ENCODE measurements at places on chromosomes 11 and 22.

DNA sequence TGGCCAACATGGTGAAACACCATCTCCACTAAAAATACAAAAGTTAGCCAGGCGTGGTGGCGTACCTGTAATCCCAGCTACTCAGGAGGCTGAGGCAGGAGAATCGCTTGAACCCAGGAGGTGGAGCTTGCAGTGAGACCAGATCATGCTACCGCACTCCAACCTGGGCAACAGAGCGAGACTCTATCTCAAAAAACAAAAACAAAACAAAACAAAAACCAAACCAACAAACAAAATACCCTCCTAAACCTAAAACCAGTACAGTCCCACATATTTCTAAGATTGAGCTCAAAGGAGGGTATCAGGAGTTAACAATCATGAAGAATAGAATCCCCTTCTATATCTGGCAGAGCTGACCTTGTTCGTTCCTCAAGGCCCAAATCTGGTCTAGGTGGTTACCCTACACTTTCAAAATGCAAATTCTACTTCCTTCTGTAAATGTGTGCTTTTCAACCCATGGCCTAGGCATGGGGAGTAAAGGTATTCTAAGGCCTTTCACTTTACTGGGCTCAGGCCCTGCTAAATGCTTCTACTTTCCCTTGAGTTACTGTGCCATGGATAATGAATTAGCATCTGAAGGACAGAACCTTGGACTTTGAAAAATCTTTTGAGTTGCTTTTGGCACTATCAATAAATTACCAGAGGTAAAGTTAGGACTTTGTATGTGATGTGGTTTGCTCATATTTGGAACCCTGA lies 10.4 kb upstream of the PPP2R1B start:
- DNase-seq, result peak; percentile 62

DNA sequence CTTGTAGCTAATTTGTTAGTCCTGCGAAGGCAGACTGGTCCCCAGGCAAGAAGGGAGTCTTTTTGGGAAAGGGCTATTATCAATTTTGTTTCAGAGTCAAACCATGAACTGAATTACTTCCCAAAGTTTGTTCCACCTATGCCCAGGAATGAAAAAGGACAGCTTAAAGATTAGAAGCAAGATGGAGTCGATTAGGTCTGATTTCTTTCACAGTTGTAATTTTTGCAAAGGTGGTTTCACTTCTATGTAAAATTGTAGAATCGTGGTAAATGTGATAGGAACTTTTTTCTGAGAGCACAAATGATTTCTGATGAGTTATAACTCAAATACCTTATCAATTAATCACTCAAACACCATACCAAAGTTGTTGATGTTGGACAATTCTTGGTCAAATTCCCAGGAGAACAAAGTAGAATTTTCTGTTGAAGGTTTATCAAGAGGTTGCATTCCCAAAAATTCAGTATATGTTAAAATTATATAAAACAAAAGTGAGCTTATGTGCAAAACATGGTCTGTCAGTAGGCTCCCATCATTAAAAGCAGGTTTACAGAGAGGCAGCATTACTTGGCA lies 2.9 kb upstream of the CTSC start:
- DNase-seq, result no peak

- no peak for DNase-seq
Observed at GRCh38 chr11:100629671-100630070, 57.4 kb upstream of the ARHGAP42 start.

GRCh38 chr11:120524536-120525085 lies 13.1 kb downstream of the GRIK4 start:
- DNase-seq, result no peak

GRCh38 chr22:20213833-20214708 lies 54.0 kb downstream of the RTN4R start:
- no peak for DNase-seq

- no peak for DNase-seq
Observed at GRCh38 chr11:121163658-121164308, 62.7 kb downstream of the TECTA start.

- DNase-seq, result no peak
Observed at GRCh38 chr11:35058669-35059434, 80.1 kb upstream of the CD44 start.

GRCh38 chr11:40166892-40167291 lies 1292.6 kb downstream of the LRRC4C start:
- no peak for DNase-seq

- DNase-seq, result no peak
Observed at GRCh38 chr11:30786256-30787110, 200.3 kb upstream of the MPPED2 start.

DNA sequence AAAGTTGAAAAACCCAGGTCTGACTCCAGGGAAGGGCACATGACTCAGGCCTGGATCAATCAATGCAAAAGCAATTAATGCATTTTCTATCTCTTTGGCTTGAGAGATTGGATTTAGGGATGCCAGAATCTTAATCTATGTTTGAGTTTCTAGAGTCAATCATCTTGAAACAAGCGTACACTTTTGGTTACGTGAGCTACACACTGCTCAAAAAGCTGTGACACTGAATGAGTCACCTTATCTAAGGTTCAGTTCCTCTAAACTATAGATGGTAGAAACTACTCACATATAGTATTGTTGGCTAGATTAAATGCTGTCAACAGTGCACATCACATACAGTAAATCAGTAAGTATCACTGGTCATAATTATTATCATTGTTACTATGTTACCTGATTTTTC lies 24.2 kb downstream of the MRE11 start:
- peak; percentile 28 for DNase-seq

GRCh38 chr22:50445880-50446707 lies 28.7 kb downstream of the SBF1 start:
- no peak for DNase-seq

DNA sequence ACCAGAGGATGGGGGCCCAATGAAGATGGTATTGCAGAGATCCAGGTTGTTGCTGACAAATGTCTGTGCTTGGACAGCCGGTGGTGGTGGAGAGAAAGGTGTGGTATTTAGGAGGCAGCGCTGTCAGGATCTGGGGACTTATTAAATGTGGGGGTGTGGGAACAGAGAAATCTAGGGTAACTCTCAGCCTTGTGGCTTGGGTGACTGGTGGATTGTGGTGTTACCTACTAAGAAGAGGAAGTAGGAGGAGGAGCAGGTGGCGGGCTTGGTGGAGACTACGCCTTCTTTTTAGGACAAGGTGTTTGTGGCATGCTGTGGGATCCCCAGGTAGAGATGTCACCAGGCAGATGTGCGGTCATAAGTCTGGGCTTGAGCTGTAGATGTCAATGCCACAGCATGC lies 144.0 kb downstream of the GRIK4 start:
- peak; percentile 37 for DNase-seq

GRCh38 chr11:2590965-2591754 lies 108.6 kb downstream of the KCNQ1OT1 start:
- peak; percentile 11 for DNase-seq

GRCh38 chr22:38951734-38952133 lies 5.7 kb upstream of the APOBEC3A start:
- DNase-seq, result no peak

DNA sequence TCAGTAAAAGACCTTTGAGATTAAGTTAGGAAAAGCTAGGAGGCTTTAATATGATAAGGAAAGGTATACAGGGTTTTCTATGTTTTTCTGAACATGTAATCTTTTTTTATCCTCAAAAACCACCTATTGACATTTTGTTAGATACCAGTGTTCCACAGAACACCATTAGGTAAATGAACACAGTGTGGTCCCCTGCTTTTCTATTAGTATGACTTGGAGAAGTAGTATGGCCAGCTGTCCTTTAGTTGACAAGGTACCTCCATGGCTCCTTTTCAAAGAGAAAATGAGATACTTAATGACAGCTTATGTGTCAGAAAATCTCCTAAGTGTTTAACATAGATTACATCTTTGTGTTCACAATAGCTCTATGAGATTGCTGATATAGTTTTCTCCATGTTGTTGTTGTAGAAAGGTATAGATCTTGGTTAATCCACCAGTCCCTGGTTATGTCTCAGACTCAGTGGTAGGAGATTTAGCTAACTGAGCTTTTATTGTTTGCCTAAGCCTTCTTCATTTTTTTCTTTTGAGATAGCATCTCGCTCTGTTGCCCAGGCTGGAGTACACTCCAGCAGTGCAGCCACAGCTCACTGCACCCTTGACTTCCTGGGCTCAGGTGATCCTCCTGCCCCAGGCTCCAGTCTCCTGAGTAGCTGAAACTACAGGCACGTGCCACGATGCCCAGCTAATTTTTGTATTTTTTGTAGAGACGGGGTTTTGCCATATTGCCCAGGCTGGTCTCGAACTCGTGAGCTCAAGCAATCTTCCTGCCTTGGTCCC lies 46.0 kb downstream of the STIM1 start:
- DNase-seq, result no peak

DNA sequence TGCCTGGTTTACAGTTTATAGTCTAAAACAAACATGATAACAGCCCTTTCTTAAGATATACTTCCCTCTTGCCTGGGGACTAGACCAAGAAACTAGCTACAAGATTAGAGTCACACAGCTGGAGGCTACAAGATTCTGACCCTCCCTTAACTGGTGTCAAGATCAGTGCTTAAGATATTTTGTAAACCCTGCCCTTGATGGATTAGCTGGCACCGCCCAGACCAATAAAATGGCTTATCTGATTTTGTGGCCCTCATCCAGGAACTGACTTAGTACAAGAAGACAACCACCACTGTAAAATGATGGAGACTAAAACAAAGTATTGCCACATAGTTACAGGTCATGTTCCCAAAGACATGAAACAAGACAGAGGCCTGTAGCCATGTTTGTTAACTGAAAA lies 53.4 kb downstream of the FAM181B start:
- no peak for DNase-seq

GRCh38 chr11:39817241-39817640 lies 1642.2 kb downstream of the LRRC4C start:
- DNase-seq, result no peak

DNA sequence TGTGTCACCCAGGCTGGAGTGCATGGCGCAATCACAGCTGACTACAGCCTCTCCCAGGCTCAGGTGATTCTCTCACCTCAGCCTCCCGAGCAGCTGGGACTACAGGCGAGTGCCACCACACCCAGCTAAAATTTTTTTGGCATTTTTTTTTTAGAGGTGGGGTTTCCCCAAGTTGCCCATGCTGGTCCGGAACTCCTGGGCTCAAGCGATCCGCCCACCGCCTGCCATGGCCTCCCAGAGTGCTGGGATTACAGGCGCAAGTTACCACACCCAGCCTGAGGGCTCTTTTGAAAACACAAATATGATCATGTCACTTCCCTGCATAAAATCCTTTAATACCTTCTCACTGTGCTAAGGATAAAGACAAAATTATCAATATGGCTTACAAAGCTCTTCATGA lies 88.1 kb downstream of the MAML2 start:
- no peak for DNase-seq

DNA sequence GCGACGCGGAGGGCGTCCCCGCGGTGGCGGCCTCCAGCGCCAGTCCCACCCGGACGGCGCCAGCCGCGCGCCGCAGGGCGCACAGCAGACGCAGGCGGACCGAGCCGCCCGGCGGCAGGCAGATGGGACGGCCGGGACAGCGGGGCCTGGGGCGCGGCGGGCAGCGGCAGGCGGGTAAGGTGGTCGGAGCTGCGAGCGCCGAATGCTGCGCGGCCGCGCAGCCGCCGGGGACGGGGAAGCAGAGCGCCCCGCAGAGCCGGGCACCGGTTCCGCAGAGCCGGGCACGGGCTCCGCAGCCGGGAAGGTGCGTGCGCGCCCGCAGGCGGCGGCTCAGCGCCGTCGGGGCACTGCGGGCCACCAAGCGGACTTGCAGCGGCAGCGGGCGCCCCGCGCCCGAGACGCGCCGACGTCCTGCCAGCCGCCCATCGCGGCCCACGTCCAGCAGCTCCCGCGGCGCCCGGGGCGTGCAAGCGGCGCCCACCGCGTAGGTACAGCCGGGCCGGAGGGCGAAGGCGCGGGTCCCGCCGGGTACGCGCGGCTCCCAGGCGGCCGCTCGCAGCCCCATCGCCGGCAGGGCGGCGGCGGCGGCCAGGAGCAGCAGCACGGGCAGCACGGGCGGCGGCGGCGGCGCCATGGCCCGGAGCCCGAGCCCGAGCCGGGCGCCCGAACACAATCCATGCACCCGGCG lies 739 bp downstream of the CELSR1 start:
- no peak for DNase-seq

DNA sequence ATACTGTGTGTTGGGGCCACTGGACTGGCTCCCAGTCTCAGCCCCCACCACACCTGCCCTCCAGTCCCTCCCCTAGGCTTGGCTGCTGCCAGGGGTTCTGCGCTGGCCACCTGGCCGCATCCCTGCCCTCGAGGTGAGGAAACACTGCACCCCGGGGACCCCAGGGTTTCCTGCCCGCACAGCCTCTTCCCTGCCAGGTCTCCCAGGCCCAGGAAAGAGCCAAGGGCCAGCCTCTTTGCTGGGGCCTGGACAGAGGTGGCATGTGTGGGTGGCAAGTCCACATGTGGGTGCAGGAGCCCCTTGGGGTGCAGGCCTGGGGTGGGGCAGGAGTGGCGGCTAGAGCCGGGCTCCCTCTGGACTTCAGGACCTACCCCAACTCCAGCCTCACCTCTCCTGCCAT lies 2.5 kb downstream of the EPS8L2 start:
- DNase-seq, result peak; percentile 26

DNA sequence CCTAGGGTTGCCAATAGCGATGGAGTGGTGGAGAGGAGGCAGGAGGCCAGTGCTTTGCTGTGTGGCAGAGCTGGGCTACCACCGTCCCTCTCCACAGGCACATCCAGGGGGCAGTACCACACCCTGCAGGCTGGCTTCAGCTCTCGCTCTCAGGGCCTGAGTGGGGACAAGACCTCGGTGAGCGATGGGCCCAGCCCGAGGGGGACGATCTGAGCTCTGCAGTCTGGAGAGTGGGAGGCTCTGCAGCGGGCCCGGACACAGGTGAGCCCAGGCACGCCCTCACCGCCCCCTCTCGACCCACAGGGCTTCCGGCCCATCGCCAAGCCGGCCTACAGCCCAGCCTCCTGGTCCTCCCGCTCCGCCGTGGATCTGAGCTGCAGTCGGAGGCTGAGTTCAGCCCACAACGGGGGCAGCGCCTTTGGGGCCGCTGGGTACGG lies 2.5 kb downstream of the PKP3 start:
- peak; percentile 43 for DNase-seq

- DNase-seq, result no peak
Observed at GRCh38 chr11:100756559-100756958, 69.5 kb downstream of the ARHGAP42 start.

GRCh38 chr11:2837096-2837601 lies 48.4 kb downstream of the CDKN1C start:
- DNase-seq, result no peak

DNA sequence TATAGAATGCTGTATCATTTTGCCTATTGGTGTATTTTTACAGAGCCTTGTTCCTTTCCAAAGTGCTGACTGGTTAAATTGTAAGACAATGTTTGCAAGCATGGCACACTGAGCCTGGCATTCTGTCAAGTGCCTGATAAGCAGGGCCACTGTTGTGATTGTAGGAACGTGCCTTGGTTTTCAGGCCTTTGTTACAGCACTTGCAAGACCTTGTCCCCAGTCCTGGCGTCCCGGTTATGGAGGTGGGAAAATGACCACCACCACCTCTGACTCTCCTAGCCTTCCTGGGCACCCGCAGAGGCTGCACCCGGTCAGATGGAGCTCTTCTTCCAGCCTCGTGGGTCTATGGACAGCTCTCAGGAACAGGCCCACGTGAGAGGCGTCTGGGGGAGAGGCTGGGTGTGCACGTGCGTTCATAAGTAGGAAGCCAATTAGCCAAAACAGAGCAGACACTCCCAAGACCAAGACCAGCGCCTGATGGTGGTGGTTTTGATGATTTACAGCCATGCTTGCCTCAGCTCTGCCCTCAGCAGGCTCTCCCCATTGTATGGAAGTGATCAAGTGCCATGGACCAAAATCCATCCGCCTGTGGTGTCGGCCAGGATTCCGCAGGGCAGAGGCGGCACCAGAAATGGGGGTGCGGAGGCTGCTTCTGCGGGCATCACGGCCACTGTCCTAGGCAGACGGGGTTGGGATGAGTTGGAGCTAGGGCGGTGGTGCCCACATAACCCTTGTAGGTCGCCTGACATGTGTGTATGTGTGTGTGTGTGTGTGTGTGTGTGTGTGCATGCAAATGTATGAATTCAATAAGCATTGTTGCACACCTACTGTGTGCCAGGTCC lies 89.8 kb downstream of the RTL6 start:
- DNase-seq, result no peak

All from GM10248 (cell line).